Right ventricle myocardium inferior (tissue), 1 donor: ENCODE measurements at places on chromosomes 12 and 14. TPM values are rescaled to one million over a fixed set of nuclear protein-coding genes. Genes with fewer than 3 reads are reported as not detected.

GRCh38 chr12:46657453-46658411 lies 168.1 kb downstream of the SLC38A4 start:
- DNase-seq, result no peak

- no peak for DNase-seq
Observed at GRCh38 chr14:28635387-28635786, 131.2 kb upstream of the FOXG1 start.

DNA sequence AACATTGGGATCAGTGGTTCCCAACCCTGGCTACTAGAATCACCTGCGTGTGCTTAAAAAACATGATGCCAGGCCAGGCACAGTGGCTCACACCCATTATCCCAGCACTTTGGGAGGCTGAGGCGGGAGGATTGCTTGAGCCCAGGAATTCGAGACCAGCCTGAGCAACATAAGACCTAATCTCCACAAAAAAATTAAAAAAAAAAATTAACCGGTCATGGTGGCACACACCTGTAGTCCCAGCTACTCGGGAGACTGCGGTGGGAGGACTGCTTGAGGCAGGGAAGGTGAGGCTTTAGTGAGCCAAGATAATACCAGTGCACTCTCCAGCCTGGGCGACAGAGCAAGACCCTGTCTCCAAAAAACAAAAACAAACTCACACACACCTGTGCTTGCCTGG lies 2.0 kb downstream of the KCTD10 start:
- no peak for DNase-seq

GRCh38 chr14:72894623-72895378 lies 900 bp upstream of the DPF3 start:
- DNase-seq, result no peak

- DNase-seq, result peak; percentile 15
Observed at GRCh38 chr14:104267895-104268294, 129.5 kb downstream of the KIF26A start.

DNA sequence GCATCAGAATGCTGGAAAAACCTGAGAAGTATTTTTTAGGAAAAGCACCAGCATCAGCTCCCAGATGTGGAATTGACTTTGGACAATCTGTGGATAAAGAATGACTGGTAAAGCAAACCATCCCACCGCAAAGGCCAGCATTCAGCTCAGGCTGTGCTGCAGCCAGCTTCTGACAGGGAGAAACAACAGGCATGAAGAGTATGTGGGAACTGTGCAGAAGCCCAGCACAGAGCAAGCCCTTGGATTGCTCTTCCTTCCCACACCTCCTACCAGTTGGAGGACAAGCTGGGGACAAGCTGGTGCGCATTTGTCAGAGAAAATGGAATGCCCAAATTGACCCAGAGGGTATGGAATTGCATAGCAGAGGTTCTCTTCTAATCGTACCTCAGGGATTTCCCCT lies 228.1 kb downstream of the ANO2 start:
- DNase-seq, result no peak

The STYK1 gene
- total RNA-seq, result not detected

GRCh38 chr14:32078858-32079216 lies 1.7 kb downstream of the ARHGAP5 start:
- no peak for DNase-seq

DNA sequence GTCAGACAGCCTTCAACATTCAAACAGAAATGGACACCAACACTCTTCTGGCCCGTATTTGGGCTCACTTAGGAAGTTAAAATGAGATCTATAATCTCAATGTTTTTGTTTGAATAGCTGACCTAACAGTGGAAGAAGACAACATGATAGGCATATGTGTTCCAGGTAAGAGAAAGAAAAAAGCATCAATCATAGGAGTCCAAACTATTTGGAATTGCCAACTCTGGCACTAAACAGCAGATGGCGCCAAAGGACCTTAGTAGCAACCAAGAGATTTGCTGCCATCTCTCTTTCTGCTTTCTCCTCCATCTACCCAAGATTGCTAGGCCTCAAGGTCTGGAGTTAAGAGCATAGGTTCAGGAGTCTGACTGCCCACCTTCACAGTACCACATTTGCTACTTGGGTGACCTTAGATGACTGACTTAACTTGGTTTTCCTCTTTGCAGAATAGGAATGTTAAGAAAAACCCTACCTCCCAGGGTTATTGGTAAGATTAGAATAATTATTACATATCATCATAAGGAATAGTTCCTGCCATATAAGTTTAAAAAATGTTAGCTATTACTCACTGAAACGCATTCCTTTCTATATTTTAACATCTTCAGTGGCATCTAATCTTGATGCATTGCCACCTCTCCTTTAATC lies 30.2 kb downstream of the PEX5 start:
- peak; percentile 69 for DNase-seq

DNA sequence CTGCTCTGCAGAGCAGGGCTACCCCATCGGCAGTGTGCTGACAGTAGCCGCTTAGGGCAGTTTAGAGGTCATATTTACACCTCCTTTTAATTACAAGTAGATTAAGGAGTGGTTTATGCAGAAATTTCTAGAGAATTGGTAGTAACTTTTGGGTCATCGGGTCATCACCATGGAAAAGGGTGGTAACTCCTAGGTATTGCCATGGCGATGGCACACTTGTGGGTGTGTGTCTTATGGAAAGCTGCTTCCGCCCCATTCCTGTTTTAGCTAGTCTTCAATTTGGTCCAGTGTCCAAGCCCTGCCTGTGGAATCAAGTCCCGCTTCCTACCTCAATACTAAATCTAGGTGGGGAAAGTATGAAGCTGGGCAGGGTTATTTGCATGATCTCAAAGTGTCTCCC lies 29.5 kb upstream of the ZNF740 start:
- no peak for DNase-seq

- DNase-seq, result no peak
Observed at GRCh38 chr12:77232045-77232444, 166.7 kb upstream of the E2F7 start.

The TESPA1 gene
- total RNA-seq, result 0.70 TPM

DNA sequence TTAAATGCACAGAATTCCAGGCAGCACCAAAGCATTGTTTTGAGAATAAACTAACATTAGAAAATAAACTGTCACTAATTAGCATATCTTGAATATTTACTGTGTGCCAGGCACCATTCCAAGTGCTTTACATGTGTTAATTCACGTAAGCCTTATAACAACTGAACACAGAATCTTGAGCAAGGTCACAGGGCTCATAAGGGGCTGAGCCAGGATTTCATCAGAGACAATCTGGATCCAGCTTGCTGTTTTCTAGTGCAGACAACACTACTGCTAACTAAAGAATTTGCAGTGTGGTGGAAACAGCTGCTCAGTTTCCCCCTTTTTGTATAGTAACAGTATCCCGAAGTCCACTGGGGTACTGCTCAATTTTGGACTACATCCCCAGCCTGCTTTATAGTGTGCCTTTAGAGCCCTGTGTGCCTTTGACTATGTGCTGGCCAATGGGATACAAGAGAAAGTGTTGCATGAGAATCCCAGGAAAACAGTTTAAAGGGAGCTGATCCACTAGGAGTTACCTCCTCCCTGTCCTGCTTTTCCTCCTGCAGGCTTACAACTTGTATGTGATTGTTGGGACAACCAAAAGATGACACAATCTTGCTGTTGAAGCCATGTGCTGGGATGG lies 36.0 kb upstream of the RMST start:
- no peak for DNase-seq

The LRIG3 gene
- 3.8 TPM for total RNA-seq

DNA sequence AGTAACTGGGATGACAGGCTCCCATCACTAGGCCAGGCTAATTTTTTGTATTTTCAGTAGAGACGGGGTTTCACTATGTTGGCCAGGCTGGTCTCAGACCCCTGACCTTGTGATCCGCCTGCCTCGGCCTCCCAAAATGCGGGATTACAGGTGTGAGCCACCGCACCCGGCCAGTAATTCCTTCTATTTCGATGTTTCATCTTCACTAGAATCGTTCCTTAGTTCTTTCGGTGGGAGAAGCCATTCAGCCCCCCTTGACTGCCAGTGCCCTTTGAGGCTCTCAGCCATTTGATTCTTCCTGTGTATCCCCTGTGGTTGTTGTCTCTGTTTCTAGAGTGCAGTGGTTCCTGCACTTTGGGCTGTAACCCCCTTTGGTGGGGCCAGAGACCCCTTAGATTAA lies 174.1 kb downstream of the ETV6 start:
- no peak for DNase-seq

DNA sequence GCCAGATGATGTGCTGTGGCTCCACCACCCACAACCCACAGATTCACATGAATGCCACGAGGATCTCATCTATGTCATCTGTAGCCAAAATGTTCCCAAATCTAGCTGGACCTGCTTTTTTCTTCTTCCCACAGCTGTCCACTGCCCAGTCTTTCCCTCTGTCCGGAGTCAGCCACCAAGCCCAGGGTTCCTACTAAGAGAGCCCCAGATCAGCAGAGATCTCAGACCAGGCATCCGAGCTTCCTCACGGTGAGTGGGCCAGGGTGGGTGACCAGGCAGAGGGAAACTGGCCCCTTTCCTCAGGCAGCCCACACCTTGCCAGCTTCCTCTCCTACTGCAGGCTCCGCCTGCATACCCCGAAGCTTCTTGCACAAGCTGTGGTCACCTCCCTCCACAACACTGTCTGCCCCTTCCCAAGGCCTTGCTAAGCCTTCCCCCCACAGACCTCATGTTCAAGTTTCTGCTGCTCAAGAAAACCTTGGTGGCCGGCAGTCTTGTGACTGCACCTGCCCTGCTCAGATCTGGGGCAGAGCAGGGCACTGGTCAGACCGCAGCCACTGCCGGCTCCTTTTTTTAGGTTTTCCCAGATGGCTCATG lies 81.4 kb downstream of the ACTN1 start:
- no peak for DNase-seq

GRCh38 chr14:69664865-69665526 lies 53.6 kb downstream of the SUSD6 start:
- DNase-seq, result no peak

The B3GNT4 gene
- not detected for total RNA-seq

- DNase-seq, result peak; percentile 85
Observed at GRCh38 chr14:68939893-68940613, 39.0 kb downstream of the ACTN1 start.

The TMEM52B gene
- total RNA-seq, result not detected

The HEBP1 gene
- 63.5 TPM for total RNA-seq
